ENCODE measurements at places on chromosomes 1 and 21.

DNA sequence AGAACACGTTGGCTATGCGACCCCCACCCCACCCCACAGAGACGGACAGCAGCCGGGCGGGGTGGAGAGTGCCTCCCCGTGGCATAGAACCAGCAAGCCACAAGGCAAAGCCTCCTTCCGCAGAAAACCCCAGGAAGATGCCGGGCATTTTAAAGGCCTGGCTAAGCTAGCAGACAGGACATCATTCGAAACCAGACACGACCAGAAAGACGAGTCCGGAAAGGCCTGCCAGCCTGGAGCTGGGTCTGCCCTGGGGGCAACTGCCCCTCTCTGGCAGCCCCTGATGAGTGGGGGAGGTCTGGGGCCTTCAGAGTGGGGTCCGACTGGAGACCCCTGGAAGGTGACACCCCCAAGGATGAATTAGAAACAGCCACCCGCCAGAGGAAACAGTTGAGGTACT lies 8.5 kb downstream of the FTCD start:
- DNase-seq = no peak

DNA sequence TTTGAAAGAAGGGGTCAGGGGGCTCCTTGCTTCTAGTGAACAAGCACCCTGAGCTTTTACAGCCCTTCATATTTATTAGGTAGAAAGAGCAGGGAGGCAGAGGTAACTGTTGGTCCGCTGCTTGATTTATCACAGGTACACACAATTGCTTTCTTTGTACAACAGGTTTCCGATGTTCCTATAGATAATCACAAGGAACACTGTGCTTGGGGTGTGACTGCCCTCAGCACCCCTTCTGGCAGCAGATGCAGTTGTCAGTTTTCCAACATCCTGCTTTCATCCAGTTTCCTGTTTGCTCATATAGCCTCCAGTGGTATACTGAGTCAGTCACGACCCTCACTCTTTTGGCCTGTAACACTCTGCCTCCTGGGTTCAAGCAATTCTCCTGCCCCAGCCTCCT lies 40.6 kb downstream of the SCP2 start:
- DNase-seq = no peak

- no peak for DNase-seq
These were observed 1.0 kb upstream of the NADK start for GRCh38 chr1:1779320-1779675.

DNA sequence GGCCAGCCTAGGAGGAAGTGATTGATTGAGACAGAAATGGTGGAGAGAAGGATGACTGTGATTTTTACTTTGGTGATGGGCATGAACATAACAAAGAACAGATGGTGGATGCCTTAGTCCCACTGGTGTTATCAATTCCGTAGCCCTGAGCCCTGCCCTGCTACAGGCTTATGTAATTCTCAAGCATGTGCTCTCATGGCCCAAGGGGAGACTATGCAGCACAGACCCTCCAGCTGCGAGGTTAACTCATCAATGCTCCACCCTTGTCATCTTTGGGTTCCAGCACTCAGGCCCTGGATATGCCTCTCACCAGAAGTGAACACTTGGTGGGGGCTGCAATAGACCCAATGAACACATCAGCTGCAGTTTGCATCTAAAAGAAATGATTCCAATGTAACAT lies 62.7 kb upstream of the LRRC8D start:
- DNase-seq = no peak

DNA sequence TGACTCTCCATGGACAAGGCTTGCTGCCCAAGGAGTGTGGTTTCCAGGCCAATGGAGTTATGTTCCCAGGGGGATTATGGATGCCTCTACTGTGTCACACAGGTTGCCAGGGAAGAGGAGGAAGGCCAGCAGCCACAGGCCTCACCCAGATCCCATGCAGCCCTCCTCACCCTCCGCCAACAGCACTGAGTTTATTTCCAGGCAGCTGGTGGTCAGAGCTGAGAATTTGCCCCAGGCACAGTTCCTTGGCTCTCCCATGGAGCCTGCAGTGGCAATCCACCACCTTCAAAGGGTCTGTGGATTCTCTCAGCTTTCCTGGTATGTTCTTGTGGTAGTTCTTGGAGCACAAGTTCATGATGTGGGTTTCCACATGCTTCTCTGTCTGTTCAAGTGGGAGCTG lies 79.2 kb downstream of the NTNG1 start:
- no peak for DNase-seq

DNA sequence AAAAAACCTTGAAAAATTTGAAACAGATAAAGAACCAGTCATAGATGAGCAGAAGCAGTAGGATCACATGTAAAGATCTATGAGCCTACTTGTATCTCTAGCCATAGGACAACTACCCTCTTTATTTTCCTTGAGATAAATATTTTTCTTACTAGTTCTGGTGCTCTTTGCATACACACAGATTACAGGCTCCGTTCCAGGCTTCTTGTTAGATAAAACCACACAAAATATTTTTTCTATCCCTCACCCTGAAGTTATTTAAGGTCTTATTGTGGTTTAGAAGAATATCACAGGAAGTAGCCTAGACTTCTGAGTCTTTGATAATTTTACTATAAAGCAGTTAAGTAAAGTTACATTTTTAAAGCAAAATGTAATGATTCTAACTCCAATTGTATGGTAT lies 512.2 kb downstream of the NEGR1 start:
- DNase-seq = no peak

DNA sequence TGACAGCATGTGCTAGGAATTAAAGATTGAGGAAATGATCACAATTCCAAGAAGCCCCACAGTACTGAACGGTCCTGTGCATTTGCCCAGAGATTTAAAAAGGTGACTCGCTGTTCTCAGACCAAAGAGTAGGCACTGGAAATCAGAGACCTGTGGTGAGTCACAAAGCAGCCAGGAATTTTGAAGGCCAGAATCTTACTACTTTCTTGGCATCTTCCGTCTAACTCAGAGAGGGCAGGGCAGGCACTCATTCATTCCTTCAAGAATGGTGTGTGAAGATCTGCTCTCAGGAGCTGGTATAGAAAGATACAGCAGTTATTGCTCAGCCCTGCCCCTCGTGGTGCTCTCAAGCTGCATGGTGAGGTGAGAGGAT lies 57.9 kb downstream of the BRINP2 start:
- no peak for DNase-seq

GRCh38 chr1:17984583-17984982 lies 123.0 kb upstream of the IGSF21 start:
- no peak for DNase-seq

GRCh38 chr1:36099681-36100341 lies 11.1 kb downstream of the ADPRS start:
- no peak for DNase-seq

DNA sequence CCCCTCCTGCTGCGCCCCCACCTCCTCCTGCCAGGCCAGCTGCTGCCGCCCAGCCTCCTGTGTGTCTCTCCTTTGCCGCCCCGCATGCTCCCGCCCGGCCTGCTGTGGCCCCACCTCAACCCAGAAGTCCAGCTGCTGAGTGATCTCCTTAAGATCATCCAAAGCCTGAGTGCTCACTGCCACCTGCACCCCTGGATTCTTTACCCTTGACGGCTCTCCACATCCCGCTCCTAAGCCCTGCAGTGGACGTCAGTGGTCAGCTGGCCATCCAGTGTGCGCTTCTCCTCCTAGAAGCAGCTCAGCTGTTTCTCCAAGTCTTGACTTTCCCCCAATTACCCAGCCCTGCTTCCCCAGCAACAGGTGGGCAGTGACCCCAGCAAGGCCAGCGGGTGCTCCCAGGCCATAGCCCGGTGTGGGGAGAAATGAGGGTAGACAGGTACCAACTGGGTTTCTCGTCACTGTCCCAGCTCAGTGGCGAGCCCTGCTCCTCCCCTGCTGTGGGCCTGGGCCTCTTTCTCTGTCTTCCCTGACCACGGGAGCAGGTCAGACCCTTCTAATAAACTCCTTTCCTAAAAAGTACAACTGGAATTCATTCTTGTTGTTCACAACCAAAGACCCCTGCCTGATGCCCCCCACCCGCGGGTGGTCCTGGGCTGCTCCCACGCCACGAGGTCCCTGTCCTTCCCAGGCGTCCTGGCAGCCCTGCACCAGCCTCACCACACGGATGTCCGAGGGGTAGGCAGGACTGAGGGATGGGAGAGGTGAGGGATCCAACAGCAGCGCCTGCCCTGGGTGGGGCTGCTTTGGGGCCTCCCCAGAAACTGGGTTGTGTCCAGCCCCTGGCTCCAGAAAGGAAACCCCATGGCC lies 1.4 kb downstream of the KRTAP10-7 start:
- DNase-seq = no peak

DNA sequence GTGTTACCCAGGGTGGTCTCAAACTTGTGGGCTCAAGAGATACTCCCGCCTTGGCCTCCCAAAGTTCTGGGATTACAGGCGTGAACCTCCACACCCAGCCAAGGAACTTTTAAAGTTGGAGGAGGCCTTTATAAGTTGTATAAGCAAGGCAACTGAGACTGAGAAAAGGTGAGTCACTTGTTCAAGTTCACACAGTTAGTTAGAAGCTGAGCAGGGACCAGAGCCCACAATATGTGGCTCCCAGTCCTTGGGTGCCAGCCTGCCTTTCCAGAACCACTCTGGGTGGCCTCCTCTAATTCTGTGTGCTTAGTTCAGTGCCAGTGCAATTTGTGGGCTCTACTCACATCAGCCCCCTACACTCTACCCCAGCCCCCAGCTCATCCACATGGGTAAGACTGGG lies 3.7 kb downstream of the RAB25 start:
- DNase-seq = no peak

- DNase-seq = no peak
These were observed 650 bp downstream of the PCNX2 start for GRCh38 chr1:233294913-233295236.

- DNase-seq = no peak
These were observed 341.9 kb downstream of the PTBP2 start for GRCh38 chr1:97063532-97063931.

- no peak for DNase-seq
These were observed 14.0 kb upstream of the TIPRL start for GRCh38 chr1:168164771-168165170.

DNA sequence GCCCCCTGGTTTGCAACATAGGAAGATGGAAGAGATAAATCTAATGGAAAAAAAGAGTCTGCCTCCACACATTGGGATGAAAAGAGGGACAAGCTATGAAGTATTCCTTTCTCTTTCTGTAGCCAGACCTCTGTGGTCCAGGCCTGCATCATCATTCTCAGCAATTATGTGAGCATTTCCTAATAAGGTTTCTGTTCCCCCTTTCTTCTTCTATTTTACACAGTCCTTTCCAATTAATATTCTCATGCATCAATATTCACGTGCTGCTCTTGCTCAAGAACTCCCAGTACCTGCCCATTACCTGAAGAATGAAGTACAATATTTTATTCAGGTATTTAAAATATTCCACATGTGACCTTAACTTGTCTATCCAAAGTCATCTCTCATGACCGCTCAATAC lies 8.2 kb upstream of the SLC30A1 start:
- DNase-seq = no peak

- DNase-seq = no peak
These were observed 63.8 kb upstream of the PRDX6 start for GRCh38 chr1:173413271-173413707.

- no peak for DNase-seq
These were observed 168.2 kb upstream of the DPT start for GRCh38 chr1:168897249-168897648.

DNA sequence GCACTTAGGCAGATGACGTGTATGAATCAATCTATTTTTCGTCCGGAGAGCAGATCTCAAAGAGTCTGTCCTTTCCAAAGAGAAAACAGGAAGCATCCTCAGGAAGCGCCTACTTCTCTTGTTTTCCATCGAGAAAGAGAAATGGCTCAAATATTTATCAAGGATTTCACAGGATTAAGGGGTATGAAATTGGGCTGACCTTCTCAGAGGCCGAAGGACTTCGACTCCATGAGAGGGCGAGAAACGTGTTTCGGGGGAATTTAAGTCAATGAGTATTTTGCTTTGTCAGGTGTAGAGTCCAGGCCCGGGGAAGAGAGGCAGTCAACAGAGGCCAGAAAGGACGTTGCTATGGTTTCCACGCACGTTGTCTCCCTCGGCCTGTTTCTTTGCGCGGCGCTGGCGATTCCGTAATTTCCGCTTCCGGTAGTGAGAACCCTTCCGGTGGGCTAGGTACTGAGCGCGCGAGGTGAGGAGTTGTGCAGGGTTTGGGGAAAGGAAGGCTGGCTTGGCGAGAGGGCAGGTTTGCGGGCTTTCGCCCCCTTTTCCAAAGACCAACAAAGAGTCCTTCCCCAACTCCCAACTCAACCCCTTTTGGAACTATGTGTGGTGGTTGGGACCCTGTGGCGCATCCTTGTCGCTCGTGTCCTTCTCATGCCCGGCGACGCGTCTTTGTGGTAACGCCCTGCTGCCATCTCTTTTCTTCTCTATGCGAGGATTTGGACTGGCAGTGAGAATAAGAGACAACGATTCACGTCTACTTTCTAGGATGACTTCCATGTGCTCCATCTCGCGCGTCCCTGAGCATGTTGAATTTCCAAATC lies at the start of gene MRPS21:
Gene MRPS21, plus strand, starts transcription at position 429 of the 821 bp plus-strand sequence. CDS start 506 bp downstream, outside the sequence.
- no peak for DNase-seq

DNA sequence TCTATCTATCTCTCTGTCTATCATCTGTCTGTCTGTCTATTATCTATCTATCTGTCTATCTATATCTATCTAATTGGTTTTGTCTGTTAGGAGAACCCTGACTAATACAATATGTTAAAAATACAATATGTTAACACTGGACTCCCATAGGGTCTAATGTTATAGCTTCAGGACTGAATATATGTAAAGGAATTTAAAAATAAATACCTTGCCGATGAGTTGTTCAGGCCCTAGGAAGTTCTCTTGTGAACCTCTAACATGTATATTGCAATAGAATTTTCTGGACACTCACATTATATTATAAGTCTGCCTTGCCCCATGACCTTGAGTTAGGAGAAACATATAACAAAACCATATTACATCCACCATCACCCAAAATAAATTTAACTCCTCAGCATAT lies 900.6 kb downstream of the NCAM2 start:
- DNase-seq = no peak

DNA sequence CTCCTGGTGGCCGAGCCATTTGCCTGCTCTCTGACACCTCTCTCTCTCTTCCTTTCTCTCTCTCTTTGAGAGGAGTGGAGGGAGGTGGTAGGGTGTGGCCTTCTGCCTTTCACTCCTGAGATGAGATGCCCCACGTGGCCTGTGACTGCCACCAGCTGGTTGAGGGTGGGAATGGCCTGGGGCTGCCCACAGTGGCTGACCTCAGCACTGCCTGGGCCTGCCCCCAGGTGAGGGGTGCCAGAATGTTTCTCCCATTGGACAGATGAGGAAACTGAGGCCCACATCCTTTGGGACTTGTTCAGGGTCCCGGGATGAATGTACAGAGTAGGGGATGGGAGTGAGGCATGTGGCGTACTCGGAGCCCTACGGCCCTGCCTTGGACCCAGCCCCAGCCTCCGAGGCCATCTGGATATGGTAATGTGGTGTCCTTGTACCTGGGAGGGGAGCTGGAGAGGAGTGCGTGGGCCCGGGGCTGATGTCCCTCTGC lies 12.7 kb upstream of the C1orf167 start:
- no peak for DNase-seq

DNA sequence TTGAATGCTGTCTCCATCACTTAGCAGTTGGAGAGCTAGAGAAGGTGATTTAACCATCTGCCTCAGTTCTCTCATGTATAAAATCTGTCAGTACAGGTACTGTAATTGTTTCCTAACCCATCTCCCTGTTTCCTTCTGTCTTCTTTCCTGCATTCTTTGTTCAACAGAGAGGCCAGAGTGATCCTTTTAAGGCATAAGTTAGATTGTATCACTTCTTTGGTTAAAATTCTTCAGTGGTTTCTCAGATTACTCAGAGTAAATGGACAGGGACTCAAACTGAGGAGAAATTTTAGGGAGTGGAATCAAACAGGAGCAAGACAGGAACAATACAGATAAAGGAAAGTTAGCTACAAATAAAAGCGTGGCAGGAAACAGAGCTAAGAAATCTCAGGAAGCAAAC lies 45.2 kb upstream of the SSX2IP start:
- DNase-seq = no peak

- DNase-seq = no peak
These were observed 43.1 kb upstream of the CCSAP start for GRCh38 chr1:229385853-229386456.
